Substantia nigra (tissue), 51 donors: ENCODE measurements at places on chromosomes 4 and X.

DNA sequence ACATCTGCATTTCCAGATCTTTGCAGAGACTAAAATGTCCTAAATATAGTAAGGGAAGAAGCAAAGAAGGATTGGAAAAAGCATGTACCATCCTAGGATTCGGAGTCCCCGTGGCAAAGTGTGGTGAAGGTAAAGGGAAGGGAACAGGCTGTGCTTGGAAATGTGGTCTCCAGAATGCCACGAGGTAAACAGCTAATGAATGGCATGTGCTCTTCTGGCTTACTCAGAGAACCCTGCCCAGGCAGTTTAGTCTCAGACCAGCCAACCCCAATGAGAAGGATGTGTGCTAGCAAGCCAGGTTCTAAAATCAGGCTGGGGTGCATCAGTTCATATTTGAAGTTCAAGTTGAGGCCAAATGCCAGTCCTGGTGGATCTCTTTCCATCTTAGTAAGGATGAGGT is 113.1 kb downstream of the RS1 start:
- DNase-seq, result no peak

GRCh38 chrX:29518100-29518499 is 697.3 kb upstream of the MAGEB2 start:
- no peak for DNase-seq

DNA sequence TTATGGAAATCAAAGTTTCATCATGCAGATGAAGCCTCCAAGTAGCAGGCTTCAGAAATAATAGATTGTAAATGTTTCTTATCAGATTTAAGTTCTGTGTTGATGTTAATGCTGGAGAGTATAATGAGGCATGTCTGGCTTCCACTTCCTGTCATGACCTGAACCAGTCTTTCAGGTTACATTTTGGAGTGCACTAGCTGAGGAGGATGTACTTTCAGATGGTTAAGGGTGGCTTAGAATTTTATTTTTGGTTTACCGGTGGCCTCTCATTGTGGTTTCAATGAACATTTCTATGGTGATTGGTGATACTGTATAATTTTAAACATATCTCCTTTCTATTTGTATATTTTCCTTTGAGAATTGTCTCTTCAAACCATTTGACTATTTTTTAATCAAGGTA is 890.4 kb downstream of the SH3BGRL start:
- no peak for DNase-seq

GRCh38 chr4:52643785-52644244 is 15.3 kb downstream of the USP46 start:
- peak; percentile 28 for DNase-seq

DNA sequence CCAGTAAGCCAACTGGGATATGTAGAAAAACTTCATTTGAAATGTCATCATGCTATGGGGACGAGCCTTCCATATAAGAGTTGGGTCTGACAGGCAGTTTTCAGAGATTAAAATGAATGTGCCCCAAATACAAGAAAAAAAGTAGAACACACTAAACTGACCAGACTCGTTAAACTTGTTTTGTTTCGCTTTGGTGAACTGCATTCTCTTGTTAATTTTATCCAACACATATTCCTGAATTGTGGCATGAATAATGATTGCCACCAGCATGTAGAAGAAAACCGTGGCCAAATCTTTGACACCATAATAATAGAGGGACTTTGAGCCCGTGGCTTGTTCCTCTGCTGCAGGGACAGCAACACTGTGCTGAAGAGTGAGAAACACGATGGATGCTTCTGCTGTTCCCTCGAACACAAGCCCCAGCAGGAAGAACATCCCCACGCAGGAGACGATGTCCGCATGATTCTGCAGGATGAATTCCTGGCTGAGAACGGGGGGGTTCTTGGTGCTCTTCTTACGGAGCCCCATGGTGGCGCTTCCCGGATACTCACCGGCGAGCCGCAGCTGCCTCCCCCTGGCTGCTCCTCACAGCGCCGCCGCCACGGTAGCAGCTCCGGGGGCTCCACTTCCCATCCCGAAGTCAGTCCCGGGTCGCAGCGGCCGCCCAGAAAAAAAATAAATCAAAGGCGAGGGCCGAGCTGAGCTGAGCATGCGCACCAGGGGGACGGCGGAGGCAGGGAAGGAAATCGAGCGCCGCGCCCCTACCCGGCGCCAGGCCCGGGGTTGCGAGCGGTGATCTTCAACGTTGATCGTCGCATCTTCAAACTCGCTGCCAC is at the start of gene TRAM1L1:
Gene TRAM1L1, minus strand, starts transcription at position 711 of the 836 bp plus-strand sequence. Its CDS starts 183 bp downstream, at position 528.
- DNase-seq, result peak; percentile 77

DNA sequence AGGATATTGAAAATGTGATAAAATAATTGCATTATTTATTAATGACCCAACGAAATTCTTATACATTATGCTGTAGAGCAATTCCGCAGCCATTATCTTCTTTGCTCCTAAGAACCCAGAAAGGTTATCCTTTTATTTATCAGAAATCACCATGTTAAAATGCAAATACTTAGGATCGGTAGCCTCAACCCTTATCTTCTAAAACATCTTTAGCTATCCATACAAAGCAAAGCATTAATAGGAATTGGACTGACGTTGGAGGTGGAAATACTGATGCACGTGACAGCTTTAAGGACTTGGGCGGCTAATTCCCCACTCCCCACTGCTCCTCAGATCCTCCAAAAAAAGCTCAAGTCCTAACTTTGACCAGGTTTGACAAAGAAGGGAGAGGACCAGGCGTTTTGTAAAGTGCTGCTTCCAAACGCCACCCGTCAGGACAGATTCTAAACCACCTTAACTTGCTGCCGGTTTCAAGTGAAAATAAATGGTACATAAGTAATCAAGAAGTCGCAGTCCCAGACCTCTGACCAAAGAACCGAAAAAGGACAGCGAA is 539 bp upstream of the SPCS3 start:
- DNase-seq, result no peak

DNA sequence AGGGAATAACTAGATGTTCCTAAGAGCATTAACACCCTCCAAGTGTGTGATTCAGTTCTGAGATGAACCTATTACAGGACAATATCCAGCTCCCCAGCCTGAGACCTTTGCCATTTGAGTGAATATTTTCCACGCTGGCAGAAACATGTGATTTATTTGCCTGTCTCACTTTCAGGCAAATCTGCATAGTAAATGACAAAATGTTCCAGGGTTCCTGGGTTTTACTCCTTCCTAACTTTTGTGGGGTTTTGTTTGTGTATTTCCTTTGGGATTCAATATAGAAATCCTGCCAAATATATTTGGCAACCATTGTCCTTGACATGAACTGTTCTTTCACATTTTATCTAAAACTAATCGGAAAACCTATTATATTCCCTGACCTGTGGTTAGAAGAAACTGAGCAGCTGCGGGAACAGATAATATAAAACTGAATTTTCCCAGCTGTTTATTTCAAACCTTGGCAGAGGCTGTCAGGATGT is 12.5 kb downstream of the F8 start:
- DNase-seq, result no peak

DNA sequence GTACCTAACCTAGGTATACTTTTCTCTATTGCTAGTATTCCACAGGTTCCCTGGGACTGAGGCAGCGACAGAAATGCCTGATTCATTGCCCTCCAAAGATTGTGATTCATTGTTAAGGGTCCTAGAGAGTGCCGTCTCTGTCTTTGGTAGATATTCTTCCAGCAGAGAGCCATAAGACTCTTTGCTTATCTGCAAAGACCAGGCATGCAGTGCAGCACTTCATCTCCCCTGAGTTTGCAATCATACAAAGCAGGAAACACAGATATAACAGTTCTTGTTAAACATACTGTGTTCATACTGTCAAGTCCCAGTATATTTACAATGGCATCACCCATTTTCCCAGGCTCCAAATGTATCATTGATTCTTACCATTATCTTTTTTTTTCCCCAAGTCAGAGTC is 47.7 kb downstream of the KLF8 start:
- no peak for DNase-seq

DNA sequence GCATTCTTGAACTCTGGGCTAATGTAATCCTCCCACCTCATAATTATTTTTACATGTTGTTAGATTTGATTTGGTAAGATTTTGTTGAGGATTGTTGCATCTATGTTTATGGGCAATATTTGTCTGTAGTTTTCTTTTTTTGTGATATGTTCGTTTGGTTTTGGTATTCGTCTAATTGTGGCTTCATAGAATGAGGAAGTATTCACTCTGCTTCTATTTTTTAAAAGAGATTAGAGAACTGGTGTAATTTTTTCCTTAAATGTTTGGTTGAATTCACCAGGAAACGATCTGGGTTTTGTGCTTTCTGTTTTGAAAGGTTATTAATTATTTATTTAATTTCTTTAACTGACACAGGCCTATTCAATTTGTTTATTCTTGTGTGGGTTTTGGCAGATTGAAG is 161.2 kb upstream of the NUDT6 start:
- no peak for DNase-seq

- no peak for DNase-seq
These were observed 32.5 kb downstream of the DLG3 start for GRCh38 chrX:70476934-70477733.

GRCh38 chr4:10346023-10346422 is 111.2 kb downstream of the ZNF518B start:
- DNase-seq, result no peak

- no peak for DNase-seq
These were observed 211.4 kb downstream of the MID1IP1 start for GRCh38 chrX:39012621-39013111.

- no peak for DNase-seq
These were observed 340.7 kb upstream of the ARX start for GRCh38 chrX:25356456-25356855.

GRCh38 chr4:185835336-185835735 is 23.3 kb upstream of the SORBS2 start:
- no peak for DNase-seq

- DNase-seq, result no peak
These were observed 80.4 kb downstream of the MAPK10 start for GRCh38 chr4:86279293-86279960.

DNA sequence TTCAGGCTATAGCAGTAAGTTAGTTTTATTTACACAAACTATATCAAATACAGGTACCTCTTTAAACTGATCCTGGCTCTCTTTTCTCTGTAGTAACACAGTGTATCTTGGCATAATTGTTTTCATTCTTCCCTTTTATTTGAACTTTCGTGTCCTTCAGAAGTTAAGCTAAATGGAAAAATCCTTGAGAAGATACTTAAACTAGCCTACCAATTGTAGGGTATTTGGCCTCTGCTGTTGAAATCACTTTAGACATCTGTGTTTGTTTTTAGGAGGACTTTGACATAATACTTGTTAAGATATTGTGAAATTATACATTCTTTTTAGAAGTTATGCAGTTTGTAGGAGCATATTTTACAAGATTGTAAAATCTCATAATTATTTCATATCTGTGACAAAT is 90.3 kb upstream of the GK2 start:
- DNase-seq, result no peak

DNA sequence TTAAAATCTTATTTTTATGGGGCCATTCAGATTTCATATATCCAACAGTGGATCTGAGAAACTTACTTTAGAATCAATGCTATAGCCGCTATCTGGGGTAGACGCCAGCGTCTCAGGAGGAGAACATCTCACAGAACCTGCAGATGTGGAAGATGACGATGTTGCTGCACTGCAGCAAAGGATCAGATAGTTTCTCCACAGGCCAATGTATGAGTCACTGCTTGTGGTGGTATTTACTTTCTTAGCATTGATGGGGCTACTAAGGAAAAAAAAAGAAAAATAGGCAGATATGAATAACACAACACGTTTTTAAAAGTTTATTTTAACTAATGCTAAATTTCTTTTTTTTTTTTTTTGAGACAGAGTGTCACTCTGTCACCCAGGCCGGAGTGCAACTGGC is 85.9 kb downstream of the ZAR1 start:
- DNase-seq, result no peak

DNA sequence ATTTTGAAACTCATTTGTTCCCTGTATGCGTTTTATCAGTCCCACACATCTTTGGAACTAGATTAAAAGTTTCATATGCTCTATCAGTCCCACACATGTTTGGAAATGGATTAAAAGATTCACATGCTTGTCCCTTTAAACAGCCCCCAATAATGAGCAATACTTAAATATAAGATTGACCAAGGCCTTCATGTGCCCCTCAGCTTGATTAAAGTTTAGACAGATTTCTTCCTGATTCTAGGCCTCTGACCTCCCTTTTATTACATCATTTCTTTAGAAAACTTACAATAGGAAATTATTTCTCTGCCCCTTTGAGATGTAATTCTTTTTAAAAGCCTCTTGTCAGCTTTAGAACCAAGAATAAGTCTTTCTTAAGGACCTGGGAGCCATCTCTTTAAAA is 31.7 kb upstream of the CABS1 start:
- no peak for DNase-seq

DNA sequence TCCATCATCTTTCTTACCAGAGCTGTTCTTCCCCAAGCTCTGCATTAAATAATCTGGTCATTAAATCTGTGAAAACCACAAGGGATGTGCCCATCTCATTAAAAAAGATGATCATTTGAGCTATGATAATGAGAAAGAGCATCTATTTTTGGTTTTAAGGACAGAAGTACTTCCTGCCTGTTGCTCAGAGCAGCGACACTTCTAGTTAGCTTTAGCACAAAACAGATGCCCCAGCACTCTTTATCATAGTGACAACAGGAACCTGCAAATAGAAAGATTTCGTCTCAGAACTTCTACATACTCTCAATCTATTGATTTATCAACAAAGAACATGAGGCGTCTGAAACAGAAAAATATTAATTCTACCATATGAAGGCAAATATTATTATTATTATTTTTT is 140.1 kb downstream of the APBB2 start:
- DNase-seq, result no peak

- DNase-seq, result no peak
These were observed 664.5 kb downstream of the PDHA2 start for GRCh38 chr4:96504386-96504785.

- DNase-seq, result no peak
These were observed 45.6 kb downstream of the RFC1 start for GRCh38 chr4:39320381-39321115.

GRCh38 chr4:75919920-75920319 is 17.7 kb upstream of the PPEF2 start:
- DNase-seq, result no peak

GRCh38 chr4:99586797-99587196 is 12.2 kb downstream of the MTTP start:
- no peak for DNase-seq

GRCh38 chrX:40143001-40143400 is 45.2 kb upstream of the BCOR start:
- no peak for DNase-seq

DNA sequence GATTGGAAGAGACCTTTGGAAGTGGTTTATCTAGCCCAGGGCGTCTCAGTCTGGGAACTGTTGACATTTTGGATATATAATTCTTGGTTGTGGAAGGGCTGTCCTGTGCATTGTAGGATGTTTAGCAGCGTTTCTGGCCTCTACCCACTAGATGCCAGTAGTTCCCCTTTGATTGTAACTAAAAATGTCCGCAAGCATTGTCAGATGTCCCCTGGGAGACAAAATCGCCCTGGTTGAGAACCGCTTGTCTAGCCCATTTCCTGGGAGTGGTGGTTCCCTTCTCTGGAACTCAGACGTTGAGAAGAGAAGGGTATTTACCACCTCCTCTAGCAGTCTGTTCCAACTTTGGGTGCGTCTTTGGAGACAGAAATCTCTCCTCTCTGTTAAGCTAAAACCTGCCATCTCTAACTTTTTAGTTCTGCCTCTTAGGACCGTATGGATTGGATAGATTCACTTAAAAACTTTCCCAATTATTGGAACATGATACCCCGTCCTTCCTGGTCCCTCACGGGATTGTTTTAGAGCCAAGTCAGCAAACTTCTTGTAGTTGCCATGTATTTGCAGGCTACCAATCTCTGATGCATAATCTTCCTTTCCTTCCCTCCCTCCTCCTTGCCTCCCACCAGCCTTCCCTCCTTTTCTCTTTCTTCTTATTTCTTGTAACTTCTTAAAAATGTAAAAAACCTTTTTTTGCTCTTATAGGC is 13.9 kb downstream of the TMEM165 start:
- no peak for DNase-seq

GRCh38 chr4:158962393-158962792 is 140.5 kb upstream of the RAPGEF2 start:
- DNase-seq, result no peak
